DMS153 (cell line): ENCODE measurements at places on chromosomes 1 and 21.

- no peak for DNase-seq
Observed at GRCh38 chr1:116165572-116165971, 54.4 kb downstream of the MAB21L3 start.

- no peak for DNase-seq
Observed at GRCh38 chr1:35499652-35500176, 57.5 kb downstream of the KIAA0319L start.

- DNase-seq, result no peak
Observed at GRCh38 chr1:156963621-156964020, 43.2 kb downstream of the LRRC71 start.

DNA sequence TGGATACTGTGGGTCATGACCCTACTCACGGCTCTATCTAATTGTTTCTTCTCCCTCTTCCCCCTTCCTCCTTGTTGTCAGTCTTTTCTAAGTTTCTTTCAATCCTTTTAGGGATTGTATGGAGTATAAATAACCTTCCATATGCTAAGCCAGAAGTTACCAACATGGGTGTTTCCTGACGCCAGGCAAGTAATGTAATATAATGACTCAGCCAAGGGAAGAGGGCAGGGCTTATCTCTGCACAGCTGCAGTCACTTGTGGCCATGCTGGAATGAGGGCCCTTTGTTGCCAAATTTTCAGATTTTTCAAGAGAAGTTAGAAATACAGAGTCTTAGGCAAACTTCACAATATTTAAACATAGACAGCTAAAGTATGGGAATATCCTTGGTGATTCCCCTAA, 194.6 kb downstream of the ST6GALNAC3 start:
- DNase-seq, result no peak

- DNase-seq, result no peak
Observed at GRCh38 chr1:109499661-109500536, 6.0 kb downstream of the CYB561D1 start.

DNA sequence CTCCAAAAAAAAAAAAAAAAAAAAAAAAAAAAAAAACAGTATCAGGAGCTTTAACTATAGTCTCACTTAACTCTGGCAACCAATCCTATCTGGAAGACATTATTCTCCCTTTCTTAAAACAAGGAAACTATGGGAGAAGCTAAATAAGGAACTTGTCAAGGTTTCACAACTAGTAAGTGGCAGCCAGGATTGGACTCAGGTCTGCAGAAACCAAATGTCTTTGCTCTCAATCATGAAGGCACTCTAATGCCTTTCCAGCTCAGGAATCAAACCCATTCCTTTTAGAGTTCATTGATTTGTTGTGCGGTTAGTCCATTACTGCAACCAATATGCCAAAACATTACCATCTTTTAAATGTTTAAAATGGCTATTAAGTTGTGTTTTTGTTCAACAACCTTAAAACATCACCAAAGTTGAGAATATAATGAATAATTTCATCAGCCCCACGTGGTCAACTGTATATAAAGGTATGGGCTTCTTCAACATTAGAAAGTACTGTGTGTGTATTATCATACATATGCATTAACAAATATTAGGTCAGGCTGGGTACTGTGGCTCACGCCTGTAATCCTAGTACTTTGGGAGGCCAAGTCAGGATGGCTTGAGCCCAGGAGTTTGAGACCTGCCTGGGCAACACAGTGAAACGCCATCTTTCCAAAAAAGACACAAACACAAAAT, 1.5 kb downstream of the EPRS1 start:
- DNase-seq, result no peak

- no peak for DNase-seq
Observed at GRCh38 chr1:23525558-23526250, 5.3 kb downstream of the E2F2 start.

DNA sequence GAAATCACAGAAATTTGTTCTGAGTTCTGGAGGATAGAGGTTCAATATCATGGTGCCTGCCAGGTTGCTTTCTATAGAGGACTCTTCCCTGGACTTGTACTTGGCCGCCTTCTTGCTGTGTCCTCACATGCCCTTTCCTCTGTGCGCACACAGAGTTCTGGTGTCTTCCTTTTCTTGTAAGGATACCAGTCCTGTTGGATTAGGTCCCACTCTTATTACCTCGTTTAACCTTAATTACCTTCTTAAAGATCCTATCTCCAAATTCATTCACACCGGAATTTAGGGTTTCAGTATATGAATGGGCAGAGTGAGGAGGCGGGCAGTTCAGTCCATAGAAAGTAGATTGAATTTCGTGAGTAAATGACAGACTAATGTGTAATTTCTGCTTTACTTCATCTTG, 413.9 kb downstream of the NCAM2 start:
- no peak for DNase-seq

- DNase-seq, result no peak
Observed at GRCh38 chr1:54230507-54231339, 30.8 kb downstream of the MRPL37 start.
